Left lung (tissue), 14 donors: ENCODE measurements at places on chromosomes 6 and 20. TPM values are rescaled to one million over a fixed set of nuclear protein-coding genes. Genes with fewer than 3 reads are reported as not detected.

The TTBK1 gene
- total RNA-seq, result 0.26 TPM

The FAM217A gene
- total RNA-seq, result not detected

The SRMS gene
- not detected for total RNA-seq

DNA sequence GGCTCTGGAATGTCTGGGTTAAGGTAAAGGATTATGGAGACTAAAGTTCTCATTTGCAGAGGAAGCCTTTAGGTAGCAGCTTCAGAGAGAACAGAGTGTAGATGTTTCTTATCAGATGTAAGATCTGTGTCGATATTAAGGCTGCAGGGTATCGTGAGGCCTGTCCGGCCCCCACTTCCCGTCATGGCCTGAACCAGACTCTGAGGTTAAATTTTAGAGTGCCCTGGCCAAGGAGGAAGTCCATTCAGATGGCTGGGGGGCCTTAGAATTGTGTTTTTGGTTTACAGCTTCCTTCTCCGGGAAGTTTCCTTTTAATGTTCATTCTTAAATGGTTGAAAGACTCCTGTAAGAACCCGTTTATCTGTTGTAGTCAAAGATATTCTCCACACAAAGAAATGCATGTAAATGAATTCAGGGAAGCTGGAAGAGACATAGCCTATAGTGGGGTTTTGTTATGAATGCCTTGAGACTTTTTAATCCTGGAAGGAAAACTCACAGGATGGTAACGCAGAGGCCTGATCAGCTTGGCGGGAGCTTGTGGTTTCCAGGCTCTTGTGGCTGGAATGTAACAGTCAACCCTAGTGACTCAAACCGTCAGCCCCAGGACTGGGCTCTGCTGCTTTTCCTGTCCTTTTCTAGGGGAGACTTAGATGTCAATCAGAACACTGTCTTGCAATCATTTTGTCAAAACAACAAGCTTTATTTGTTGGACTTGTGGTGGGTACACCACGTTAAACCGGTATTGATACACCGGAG, 34.7 kb downstream of the KIF25 start:
- no peak for DNase-seq

DNA sequence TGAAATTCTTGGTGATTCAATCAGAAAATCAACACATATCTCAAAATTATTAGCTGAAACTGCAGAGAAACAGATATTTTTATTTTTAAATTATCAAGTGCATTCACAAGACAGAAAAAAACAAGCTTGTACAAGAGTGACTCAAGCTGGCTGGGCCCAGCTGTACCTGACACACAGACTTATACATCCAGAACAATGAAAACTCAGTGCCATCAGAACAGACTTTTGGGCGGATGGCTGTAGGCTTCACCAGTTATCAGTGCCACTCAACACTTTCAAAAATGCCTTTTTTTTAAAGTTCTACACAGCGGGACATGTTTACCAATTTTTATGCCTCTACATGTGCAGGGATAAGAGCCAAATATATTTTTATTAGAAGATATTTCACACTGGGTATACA, 102.8 kb downstream of the MYB start:
- no peak for DNase-seq

- DNase-seq, result peak; percentile 75
These were observed 3.7 kb upstream of the FUCA2 start for GRCh38 chr6:143515061-143515760.

The PTK6 gene
- total RNA-seq, result 4.5 TPM

- DNase-seq, result no peak
These were observed 95.6 kb upstream of the FOXO3 start for GRCh38 chr6:108465098-108465495.

DNA sequence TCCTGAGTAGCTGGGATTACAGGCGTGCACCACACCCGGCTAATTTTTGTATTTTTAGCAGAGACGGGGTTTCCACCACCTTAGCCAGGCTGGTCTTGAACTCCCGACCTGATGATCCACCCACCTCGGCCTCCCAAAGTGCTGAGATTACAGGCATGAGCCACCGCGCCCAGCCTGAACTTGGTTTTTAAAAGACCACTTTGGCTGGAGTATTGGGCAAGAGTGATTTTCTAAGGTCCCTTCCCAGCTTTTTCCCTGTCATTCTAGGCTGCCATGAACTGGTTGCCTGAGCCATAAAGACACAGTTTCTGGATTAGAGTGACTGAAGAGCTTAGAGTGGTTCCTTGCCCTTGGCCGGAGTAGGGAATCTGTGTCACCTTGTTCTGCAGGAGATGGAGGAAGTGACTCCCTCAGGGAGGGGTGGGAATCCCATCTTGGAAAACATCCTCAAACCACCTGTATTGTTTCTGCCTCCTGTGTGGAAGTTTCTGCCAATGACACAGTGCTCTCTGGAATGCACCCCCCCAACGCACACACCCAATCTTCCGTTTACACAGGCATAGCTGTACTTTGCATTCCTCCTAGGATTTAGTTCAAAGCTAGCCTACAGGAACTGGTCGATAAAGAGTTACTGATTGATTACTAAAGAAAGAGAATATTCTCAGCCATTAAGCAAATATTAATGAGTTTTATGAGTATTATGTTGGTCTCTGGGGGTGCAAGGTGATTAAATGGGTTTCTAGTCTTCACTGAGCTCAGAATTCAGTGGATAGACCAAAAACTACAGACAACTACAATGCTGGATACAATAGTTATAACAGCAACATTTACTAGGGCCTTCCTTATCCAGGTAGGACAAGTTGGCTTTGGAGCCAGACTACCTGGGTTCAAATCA, 18.2 kb downstream of the BCL2L1 start:
- DNase-seq, result no peak

DNA sequence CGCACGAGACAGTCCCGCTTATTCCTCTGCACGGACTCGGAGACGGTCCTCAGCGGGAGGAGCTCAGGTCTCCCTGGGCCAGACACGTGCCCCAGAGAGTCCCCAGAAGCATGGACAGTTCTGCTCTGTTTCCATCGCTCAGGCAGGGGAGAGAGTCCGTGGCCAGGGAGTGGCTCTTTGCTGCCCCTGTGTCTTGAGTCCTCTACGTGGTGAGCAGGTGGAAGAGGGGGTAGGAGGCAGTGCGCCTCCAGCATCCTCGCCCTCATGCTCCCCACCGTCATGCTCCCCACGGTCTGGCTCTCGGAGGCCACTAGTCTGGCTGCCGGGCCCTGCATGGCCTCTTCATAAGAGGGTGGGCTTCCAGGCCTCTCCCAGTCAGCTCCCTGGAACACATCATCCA, 8.9 kb downstream of the TAGAP start:
- DNase-seq, result no peak

DNA sequence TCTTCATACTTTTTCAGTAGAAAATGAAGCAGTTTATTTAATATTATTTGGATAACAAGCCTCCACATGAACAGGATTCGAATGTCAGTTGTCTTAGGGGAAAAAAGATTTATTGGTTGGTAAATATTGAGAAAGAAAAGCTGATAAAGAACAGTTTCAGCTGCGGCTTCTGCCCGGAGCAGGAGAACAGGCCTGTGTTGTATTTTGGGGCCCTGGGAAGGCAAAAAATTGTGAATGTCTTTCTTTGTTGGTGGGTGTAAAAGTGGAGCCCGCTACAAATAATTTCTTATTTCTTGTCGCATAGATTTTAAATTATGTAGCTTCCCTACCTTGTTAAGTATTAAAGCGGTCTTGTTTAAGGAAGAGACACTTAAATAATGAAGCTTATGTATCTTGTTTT, 90.5 kb upstream of the PAX1 start:
- no peak for DNase-seq

DNA sequence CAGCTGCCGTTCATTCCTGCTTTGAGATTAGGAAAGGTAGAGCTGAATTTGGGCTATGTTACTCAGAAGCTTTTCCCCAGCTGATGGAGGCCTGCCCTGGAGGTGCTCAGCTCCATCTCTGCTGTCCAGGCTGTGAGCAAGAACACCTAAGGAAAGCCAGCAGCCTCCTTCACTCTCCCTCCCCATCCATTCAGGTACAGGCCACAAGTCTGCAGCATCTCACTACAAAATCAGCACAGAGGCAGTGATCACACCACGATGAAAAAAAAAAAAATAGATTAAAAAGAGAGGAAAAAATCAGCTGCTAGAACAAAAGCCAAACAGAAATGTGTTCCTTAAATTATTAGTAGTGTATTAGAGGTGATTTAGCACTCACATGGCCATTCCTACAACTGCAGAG, 515.0 kb downstream of the CDH26 start:
- no peak for DNase-seq

The POLR1H gene
- 24.7 TPM for total RNA-seq

The MPC1 gene
- 56.7 TPM for total RNA-seq

The HLA-DQB2 gene
- total RNA-seq, result 31.3 TPM

The PDCD2 gene
- 60.4 TPM for total RNA-seq
